ENCODE measurements at places on chromosomes 12 and 14.

DNA sequence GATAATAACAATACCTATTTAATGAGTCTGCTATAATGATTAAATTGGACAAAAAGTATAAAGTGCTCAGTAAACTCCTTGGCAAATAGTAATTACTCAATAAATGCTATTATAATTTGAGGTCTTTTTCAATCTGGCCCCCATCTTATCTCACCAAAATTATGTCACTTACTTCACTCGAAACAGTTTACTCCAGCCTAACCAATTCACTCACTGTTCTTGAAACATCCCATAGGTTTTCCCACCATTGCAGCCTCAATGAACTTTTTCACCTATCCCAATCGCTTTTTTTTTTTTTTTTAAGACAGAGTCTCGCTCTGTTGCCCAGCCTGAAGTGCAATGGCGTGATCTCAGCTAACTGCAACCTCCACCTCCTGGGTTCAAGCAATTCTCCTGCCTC is 17.5 kb upstream of the PRKAG1 start:
- no peak for DNase-seq

DNA sequence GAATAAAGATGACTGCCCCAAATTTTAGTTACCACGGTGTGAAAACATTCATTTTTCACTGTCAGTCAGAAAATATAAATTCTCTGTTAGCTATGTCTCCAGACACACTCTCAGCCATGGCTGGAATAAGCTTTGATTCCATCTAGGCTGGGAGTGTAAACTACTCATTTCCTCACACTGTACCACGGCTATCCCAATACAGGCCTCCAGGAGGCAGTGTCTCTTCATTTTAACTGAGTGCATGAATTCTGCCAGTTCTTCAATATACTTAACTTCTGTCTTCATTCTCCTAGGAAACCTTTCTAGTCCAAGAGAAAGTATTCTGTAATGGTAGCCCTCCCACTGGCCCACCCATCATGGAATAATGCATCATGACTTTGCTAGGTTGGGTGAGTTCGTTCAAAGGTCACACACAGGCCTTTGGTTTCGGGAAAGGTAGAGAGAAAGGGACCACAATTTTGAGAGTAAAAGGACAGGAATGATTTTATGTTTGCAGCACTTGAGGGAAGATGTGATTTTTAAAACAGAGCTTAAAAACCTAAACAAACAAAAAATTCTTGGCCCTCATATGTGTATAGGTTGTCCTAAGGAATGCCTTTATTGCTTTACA is 381.1 kb downstream of the SEC23A start:
- DNase-seq, result no peak

DNA sequence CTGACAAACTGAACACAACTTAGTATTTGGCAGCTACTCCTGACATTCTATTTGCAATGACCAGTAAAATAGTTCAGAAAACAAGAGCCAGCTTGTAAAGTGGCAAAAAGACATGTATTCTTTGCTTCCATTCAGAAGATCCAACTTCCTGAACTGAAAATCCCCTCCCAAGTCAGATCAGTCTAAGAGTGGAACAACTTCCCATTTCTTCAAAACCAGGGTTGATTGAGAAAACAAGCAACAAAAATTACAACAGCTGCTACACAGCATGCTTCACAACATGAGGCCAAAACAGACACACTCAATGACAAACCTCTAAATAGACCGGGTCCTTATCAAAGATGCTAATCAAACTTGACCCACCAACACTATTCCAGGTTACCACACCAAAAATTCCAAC is 40.3 kb downstream of the CIT start:
- DNase-seq, result no peak

GRCh38 chr14:61968207-61968606 is 206.0 kb downstream of the SNAPC1 start:
- no peak for DNase-seq

- no peak for DNase-seq
Measured at GRCh38 chr12:50922820-50923219, 29.5 kb upstream of the HIGD1C start.

GRCh38 chr12:47131011-47131410 is 51.3 kb upstream of the AMIGO2 start:
- no peak for DNase-seq

DNA sequence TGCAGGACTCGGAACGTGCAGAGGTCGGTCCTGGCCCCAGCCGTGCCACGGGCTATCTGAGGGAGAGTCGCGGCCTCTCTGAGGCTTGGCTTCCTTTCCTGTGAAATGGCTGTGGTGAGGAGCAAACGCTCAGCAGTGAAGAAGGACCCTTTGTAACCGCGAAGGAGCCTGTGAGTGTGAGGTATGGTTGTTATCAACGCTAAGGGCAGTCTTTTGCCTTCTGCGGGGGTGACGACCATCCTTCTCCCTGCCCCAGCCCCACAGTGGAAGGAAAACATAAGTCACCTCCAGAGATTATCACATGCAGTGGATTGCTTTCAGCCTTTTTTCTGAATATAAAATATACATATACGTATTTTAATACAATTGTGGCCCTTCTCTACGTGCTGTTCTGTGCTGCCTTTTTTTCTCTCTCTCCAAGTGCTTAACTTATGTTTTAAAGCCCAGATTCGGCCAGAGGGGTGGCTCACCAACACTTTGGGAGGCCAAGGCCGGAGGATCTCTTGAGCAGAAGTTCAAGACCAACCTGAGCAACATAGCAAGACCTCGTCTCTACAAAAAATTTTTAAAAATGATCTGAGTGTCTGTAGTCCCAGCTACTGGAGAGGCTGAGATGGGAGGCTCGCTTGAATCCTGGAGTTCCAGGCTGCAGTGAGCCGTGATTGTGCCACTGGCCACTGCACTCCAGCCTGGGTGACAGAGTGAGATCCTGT is 17.4 kb downstream of the TAMALIN start:
- no peak for DNase-seq

GRCh38 chr12:119448611-119449131 is 114.1 kb downstream of the CCDC60 start:
- no peak for DNase-seq

DNA sequence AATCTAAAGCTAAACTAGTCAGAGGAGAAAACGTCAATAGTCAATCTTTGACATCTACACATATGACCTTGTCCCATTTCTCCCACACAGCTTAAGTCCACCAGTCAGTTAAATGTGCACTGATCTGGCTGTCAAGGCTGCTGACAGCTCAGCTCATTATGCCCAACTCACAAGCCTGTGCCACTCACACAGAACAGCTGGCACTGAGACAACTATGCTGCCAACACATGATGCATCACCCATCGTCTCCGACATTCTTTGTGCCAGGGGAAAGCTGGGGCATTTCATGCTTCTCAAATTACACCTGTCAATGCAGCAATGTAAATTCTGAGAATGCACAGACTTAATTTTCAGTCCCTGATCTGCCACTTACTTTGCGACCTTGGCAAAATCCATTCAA is 25.3 kb downstream of the GNS start:
- DNase-seq, result no peak

- DNase-seq, result no peak
Measured at GRCh38 chr14:105255021-105255507, 6.7 kb downstream of the BTBD6 start.

DNA sequence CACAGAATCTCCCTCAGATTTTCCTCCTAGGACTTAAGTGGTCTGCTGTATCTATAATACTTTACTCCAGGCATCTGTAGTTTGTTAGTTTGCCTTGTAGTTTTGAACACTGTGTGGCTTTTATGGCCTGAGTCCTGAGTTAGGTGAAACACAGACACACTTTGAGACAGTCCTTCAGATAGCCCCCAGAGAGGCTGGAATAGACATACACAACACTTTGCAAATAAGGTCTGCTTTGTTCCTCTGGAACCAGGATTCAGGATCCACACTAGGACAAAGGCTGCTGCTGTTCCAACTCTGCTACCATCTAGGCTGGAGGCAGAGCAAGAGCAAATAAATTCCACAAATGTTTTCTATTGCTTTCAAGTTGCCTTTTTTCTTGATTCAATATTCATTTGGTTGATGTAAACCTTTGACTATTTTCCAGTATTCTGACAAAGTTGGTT is 41.4 kb upstream of the INSM2 start:
- DNase-seq, result no peak

- no peak for DNase-seq
Measured at GRCh38 chr12:51949342-51950030, 2.0 kb upstream of the ACVR1B start.

GRCh38 chr12:46577063-46577776 is 204.6 kb upstream of the SLC38A2 start:
- no peak for DNase-seq

GRCh38 chr12:114266536-114266935 is 139.4 kb downstream of the TBX5 start:
- no peak for DNase-seq

DNA sequence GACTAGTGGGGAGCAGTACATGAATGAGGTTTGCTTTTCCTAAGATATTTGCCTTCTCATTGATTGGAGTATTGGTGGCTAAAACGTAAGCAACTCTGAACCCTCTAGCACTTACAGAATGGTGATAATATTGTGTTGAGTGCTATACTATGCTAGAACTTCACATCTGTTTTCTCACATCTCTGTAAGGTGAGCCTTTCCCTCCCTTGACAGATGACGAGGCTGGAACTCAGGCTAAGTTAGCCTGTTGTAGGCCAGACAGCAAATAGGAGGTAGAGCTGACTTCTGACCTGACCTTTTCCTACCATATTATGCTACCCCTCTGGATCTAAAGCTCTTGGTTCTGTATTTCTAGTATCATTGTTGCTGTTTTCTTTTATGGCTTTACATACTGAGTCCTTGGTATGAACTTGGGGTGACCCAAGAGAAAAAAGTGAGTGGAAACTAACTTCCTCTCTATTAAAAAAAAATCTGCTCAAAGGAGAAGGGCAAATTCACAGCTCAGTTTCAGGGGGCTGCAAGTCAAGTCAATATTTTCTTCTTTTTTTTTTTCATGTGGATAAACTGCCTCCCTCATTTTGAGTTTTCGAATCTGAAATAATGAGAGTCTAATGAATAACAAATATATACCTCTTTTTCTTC is 85.9 kb downstream of the CRADD start:
- DNase-seq, result no peak

GRCh38 chr12:50026691-50027090 is 1.4 kb upstream of the RACGAP1 start:
- no peak for DNase-seq

GRCh38 chr14:34890937-34891336 is 15.8 kb upstream of the BAZ1A start:
- no peak for DNase-seq

DNA sequence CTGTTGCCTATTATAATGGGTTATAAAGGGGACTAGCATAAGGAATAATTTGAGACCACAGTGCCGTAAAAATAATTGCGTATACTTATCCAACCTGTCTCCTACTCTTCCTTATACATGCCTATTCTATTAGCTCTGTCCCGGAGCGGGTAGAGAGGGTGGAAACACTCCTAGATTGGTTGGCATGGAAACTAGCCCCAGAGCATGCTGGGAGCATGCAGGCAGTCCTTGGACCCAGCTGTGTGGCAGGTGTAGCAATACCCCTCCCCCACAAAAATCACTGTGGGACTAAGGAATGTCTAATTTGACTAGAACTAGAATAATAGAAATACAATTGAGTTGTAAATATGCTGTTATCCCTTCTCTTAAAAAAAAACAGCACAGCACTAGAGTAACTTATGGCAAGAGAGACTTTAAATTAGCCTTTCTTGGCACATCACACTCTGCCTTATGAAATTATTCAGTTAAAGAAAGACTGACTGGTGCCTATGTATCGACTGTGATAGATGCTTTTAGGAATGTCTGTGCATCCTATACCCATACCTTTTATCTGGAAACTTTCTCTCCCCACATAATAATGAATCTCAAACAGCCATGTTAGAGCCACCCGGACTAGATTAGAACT is 244.0 kb upstream of the DAAM1 start:
- DNase-seq, result no peak

DNA sequence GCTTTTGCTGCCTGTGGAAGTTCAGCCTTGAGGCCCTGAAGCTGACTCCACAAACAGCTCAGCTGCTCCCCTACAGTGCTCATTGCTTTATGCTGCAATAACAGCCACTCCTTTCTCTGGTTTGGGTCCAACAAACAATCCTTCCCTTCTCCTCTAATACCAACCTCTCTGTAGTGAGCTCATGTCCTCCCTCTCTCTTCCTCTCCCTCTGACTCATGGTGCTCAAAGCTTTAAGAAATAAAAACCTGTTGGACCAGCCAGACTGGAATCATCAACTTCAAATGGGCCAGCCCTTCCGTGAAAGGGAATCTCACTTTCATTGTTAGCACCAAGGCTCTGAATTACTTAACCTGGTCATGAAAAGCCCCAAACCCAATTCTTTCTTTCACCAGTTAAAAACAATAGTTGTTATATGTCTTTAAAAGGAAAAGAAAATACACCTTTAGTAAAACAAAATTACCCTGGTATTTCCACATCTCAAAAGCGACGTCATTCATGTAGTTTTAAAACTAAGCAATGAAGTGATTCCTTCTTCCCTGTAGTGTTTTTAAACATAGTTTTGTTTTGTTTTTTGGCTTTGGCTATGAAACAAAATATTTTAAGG is 126.4 kb downstream of the DUSP6 start:
- DNase-seq, result no peak

- DNase-seq, result no peak
Measured at GRCh38 chr12:1504304-1504894, 90.0 kb downstream of the FBXL14 start.

DNA sequence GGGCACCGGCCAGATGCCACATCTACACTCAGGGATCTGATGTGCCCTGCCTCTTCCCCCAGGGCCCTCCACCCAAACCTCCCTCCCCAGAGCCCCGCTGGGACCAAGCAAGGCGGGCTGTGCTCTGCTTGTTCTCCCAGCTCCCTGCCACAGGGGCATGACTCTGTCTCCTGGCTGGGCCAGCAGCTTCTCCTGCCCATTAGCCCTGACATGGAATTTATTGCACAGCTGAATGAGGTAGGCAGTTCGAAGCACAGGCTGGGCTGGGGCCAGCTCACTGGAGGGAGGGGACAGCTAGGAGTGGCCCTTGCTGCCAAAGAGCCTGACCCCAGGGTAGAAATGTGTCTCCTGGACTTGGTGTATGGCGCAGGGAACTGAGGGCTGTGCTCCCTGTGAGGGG is 42.4 kb downstream of the ARL6IP4 start:
- DNase-seq, result no peak

GRCh38 chr14:71430678-71431376 is 501.4 kb upstream of the RGS6 start:
- no peak for DNase-seq

Data from activated gamma-delta T cell treated with anti-CD3 and anti-CD28 coated beads, Interleukin-2, amount 50 U/mL, for 16 hours (primary cell).